ENCODE measurements at places on chromosomes 12 and 14. TPM values are rescaled to one million over a fixed set of nuclear protein-coding genes. Genes with fewer than 3 reads are reported as not detected.

DNA sequence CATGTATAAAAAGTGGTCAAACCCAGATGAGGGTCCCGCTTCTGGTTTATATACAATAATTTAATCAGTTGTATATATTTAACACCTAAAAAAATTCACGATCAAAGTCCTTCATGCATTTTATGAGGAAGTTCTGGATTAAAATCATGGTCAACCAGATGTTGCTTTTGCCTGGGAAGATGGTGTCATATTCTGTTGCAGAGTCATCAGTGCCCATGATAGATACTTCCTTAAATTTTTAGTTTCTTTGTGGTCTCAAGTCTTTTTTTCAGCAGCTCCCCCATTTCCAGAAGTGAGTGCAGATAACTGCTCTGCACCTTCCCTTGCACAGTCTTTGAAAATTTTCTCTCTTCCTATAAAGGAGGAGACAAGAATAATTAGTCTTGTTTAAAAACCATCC is 16.1 kb downstream of the ERP29 start:
- DNase-seq = no peak

DNA sequence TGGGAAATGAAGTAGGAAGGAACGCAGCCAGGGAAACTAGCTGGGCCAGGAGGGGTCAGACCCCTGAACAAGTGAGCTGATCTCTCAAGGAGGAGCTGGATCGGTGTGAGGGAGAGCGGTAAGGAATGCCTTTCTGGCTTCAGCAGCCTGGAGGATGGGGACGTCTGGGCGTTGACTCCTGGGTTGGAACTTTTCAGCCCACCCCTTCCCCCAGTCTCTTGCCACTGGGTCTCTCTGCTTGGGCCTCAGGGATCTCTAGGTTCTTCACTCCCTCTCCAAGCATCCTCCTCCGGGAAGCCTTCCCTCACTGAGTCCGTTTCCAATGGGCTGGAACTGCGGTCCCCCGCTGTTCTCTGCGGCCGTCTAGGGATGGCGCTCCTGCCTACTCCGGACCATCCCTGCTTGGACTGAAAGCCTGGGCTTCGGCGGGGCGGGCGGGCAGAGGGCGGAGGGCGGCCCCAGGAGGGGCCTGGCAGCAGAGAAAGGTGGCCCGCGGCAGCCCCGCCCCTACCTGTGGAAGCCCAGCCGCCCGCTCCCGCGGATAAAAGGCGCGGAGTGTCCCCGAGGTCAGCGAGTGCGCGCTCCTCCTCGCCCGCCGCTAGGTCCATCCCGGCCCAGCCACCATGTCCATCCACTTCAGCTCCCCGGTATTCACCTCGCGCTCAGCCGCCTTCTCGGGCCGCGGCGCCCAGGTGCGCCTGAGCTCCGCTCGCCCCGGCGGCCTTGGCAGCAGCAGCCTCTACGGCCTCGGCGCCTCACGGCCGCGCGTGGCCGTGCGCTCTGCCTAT is at the start of gene KRT7:
Gene KRT7 (plus strand): TSS at position 570 of the 788 bp plus-strand sequence. CDS start 54 bp downstream, at position 624.
- no peak for DNase-seq

DNA sequence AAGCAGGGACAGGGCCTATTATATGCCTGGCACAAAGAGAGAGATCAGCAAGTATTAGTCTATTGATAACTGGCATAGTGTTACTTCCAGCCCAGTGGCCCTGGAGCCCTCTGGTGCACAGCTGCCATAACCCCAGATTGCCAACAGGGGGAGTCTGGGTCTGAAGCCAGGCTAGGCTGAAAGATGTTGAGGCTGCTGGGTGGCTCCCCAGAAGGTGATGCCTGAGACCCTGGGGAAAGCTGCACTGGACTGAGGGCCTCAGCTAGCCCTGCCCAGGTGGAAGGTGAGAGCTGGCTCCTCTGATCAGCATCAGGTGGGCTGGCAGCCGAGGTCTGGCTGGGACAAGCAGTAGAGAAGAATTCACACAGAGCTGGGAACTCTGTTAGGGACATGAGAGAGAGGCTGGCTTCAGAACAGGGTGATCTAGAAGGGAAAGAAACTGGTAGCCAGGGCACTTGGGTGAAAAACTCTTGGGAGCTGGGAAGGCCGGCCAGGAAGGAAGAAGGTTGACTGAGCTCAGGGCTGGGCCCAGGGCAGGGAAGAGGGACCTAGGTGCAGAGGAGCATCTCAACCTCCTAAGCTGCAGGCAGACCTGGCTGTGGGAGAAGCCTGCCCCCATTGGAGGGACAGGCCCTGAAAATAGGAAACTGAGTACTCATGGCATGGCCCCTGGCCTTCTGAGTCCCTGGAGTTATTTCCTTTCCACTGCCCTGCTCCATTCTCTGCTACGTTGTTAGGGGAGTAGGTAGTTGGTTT is 3.9 kb downstream of the GZMH start:
- DNase-seq = no peak

- no peak for DNase-seq
Observed at GRCh38 chr12:17301544-17301943, 695.6 kb upstream of the LMO3 start.

DNA sequence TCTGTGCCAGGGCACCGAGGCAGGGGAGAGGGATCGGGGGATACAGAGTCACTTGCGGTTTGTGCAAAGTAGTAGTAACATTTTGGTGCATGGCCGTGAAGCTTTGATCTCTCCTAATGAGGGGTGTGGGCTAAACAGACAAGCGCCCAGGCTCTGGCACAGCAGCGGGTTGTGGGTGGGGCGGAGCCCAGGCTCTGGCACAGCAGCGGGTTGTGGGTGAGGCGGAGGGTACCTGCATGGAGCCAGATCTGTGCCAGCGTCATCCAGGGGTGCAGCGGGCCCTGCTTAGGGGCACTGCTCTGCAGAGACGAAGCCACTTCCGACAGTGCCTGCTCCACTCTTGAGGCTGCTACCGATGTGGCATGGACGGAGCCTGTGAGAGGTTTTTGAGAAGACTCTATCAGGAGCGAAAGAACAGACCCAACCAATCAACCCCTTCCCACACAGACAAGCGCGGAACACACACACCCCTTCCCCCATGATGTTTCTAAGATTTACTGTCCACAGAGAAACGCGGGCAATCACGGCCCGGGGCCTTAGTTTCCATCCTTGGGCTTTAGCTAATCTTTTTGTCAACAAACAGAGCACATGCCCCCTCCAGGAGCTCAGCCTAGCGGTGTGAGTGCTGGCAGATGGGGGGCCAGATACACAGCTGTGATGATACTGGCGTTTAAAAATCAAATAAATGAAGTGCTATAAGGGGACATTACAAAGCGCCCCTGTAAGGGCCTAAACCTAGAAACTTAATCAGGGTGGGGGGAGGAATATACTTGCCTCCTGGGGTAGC is 196.6 kb downstream of the CALM1 start:
- no peak for DNase-seq

- no peak for DNase-seq
Observed at GRCh38 chr14:95943699-95944098, 67.1 kb downstream of the TUNAR start.

DNA sequence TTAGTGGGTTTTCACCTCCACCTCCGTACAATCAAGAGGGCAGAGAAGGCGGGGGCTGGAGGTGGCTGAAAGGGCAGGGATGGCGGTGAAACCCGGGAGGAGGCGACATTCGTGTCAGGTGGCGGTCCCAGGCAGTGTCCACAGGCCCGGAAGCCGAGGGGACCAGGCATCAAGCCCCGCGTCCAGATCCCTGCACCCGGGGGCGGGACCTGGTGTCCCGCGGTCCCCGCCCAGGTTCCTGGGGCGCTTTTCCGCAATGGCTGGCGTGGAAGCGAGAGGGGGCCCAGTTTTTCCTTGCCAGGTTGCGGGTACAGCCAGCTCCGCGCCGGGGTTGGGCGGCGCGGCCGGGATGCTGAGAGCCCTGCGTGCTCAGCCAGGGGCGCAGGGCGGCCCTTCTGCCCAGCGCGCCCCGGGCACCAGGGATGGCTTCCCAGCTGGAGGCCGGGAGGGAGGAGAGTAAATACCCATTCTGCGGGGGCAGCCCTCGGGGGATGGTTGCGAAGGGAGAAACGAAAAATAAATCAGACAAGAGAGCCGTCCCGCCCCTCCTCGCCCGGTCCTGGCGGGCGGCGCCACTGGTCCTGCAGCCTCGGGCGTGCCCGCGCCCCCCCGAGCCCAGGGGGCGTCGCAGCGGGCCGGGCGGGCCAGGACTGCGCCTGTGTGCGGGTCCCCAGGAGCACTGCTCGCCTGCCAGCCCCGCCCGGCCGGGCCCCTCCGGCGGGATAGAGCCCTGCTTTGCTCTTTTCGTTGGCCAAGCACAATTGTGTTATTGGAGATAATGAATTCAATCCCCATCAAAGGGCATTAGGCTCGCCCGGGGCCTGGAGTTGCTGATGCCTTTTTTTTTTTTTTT is 11.5 kb downstream of the FOXA1 start:
- DNase-seq = no peak

DNA sequence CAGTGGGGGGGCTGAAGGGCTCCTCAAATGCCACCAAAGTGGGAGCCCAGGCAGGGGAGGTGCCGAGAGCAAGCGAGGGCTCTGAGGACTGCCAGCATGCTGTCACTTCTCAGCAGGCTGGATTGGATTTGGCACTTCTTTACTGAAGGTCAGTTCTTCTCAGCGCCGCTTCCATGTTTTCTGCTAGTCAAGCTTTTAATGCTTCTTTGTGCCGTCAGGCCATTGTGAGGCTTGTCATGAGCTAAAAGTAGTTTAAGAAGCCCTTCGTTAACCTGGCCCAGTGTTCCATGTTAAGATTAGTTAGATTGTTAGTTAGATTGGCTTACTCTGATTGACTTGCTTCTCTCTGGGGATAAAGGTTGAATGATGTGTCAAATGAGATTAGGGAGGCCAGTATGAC is 13.4 kb downstream of the GABARAPL1 start:
- no peak for DNase-seq

DNA sequence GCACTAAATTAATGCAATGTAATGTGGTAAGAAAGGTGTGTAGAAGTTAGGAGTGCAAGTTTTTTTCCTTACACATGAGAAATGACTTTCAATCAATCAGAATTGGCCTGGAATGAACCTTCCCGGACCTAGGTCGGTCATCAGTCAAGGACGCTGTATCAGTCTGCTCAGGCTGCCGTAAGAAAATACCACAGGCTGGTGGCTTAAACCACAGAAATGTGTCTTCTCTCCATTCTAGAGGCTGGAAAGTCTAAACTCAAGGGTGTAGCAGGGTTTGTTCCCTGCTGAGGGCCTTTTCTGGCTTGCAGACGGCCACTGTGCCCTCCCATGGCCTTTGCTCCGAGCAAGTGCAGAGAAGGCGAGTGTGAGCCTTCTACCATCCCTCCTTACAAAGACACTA is 86.6 kb upstream of the DYNC1H1 start:
- DNase-seq = no peak

DNA sequence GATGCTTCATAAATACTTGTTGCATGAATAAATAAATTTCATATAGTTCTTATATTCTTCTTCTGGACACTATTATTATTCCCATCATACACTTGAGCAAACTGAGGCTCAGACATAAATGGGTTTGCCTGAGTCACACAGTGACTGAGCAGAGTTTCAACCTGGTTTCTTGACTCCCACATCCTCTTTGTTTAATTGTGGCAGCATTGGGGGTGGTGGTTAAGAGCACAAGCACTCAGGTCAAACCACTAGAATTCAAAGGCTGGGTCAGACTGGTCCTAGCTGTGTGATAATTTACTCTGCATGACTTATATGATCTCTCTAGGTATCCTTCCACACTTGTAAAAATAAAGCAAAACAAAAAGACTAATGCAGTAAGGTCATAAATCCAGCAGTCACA is 274.9 kb upstream of the SRRM4 start:
- DNase-seq = no peak

DNA sequence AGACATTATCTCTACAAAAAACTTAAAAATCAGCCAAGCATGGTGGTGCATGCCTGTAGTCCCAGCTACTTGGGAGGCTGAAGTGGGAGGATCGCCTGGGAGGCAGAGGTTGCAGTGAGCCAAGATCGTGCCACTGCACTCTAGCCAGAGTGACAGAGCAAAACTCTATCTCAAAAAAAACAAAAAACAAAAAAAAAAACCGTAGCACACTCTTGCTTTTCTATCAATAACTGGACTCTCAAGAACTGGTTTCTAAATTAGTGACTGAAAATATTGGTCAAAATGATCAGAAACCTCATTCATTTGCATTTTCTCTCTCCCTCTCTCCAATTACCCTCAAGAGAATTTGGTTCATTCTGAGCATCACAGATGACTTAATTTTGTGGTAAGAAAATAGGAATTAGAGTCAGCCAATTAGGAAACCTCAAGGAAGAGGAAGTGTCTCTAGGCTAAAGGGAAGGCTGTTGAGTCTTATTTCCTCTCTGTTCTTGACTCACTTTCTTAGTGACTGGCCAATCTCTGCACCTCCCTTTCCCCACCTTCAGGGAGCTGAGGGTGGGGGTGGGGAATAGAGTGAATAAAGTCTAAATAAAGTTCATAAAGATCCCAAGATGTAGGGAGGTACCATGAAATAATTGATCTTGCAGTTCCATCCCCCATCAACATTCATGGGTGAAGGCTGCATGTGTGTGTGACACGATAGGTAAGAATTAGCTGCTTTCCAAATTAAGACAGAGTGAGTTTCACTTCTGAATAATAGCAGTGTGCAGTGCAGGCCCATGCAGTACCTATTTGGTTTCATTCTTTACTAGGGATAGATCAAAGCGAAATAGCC is 6.8 kb upstream of the PSMA6 start:
- no peak for DNase-seq

DNA sequence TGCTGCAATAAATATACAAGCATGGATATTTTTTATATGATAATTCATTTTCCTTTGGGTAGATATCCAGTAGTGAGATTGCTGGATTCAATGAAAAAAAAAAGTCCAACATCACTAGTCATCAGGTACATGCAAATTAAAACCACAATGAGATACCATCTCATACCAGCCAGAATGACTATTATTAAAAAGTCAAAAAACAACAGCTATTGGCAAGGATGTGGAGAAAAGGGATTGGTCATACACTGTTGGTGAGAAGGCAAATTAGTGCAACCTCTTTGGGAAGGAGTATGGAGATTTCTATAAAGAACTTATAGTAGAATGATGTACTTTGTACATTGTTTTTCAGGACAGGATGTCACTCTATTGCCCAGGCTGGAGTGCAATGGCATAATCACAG is 531.2 kb upstream of the MGAT4C start:
- no peak for DNase-seq

DNA sequence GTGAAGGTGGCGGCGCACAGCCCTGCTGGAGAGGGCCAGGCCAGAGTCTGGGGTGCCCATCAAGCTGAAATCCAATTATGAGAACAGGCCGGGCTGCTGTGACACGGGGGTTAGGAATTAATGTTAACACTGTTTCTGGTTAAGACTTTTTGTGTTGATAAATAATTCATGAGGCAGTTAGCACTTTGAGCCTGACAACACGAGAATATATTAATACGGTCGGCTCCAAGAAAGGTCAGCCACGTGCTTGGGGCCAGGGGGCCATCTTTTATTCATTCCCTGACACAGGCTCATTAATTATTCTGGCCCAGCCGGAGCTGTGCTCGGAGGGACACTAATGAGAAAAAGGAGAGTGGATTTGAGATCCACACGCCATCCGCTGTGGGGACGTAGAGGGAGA is 45.1 kb downstream of the FBRSL1 start:
- no peak for DNase-seq

GRCh38 chr12:124099661-124100060 is 126.6 kb downstream of the ZNF664 start:
- no peak for DNase-seq

Gene FLVCR2
- polyA plus RNA-seq = 4.2 TPM

Gene OR11H6
- not detected for polyA plus RNA-seq

Gene FITM1
- 113 TPM for polyA plus RNA-seq

Gene FBXL14
- 5.3 TPM for polyA plus RNA-seq

Gene CCDC38
- polyA plus RNA-seq = 0.04 TPM

Gene COX8C
- not detected for polyA plus RNA-seq
